ENCODE measurements at places on chromosomes 3 and 15. TPM values are rescaled to one million over a fixed set of nuclear protein-coding genes. Genes with fewer than 3 reads are reported as not detected.

VGLL3 gene
- total RNA-seq = 2.5 TPM

PTX3 gene
- 4.7 TPM for total RNA-seq

GRCh38 chr3:112498914-112499711 lies at the start of gene BTLA:
BTLA (minus strand) TSS chr3:112499472; CDS start chr3:112499358, 114 bp downstream.
- no peak for DNase-seq

DNA sequence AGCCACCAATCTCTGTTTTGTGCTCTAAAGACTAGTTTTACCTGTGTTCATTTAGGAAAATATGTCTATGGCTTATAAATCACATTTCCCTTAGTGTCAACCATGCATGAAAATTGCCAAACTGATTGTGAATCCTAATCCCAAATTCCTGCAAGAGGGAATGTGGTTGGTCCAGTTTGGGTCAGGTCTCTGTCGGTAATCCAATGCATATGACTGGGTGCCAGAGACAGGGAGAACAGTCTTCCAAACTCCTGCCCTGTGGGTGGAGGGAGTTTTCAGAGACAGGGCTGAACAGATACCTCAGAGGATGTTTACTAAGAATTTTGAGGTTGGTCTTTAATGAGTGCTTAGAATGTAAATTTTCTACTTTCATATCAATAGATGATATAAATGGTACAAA lies 300.5 kb upstream of the ARL6 start:
- DNase-seq = no peak

GRCh38 chr15:80985981-80986380 lies 3.6 kb downstream of the MESD start:
- DNase-seq = no peak

GRCh38 chr3:19364148-19364547 lies 215.8 kb downstream of the KCNH8 start:
- no peak for DNase-seq

DNA sequence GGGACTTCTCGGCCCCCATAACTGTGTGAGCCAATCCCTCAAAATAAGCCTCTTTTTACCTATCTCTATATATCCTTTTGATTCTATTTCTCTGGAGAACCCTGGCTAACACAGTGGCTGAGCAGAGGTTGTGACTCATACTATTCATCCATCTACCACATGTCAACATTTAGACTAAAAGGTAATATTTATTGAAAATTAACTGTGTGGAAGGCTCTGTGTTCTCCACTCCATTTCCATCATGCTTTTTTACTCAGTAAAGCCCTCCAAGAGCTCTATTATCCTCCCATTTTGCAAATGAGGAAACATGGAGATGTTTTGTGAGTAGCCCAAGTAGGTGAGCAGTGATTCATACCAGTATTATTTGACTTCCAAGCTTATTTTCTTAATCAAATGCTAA lies 217.9 kb upstream of the DCBLD2 start:
- DNase-seq = no peak

DNA sequence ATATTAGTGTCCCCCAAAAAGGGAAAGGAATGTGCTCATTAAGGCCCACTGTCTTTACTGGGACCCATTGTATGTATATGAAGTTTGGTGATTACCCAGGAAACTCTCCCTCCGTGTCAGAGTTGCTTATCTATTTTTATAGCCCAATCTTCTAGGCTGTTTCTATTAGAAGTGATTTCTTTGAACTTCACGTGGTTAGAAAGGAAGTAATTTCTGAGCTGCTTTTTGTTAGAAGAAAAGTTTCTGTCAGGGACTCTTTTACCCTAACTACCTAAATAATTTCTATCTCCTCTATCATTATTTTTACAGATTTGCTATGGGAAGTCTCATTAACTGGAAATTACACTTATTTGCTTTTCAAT lies 17.7 kb upstream of the SENP7 start:
- no peak for DNase-seq

DNA sequence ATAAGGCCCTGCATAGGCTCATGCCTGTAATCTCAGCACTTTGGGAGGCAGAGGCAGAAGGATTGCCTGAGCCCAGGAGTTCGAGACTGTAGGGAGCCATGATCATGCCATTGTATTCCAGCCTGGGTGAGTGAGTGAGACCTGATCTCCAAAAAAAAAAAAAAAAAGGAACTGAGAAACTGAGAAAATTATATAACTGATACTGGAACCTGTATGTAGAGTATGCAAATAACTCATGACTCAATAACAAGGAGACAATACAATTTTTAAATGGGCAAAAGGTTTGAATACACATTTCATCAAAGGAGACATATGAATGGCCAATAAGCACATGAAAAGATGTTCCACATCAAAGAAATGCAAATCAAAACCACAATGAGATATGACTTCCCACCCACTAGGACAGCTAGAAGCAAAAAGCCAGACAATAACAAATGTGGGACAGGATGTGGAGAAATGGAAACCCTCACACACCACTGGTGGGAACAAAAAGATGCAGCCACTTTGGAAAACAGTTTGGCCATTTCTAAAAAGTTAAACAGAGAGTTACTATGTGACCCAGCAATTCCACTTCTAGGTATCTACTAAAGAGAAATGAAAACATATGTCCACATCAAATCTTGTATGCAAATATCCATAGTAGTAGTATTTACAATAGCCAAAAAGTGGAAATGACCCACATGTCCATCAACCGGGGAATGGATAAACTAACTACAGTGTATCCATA lies 70.7 kb downstream of the IQSEC1 start:
- DNase-seq = no peak

GRCh38 chr3:189393598-189393997 lies 221.8 kb downstream of the TPRG1 start:
- no peak for DNase-seq

DNA sequence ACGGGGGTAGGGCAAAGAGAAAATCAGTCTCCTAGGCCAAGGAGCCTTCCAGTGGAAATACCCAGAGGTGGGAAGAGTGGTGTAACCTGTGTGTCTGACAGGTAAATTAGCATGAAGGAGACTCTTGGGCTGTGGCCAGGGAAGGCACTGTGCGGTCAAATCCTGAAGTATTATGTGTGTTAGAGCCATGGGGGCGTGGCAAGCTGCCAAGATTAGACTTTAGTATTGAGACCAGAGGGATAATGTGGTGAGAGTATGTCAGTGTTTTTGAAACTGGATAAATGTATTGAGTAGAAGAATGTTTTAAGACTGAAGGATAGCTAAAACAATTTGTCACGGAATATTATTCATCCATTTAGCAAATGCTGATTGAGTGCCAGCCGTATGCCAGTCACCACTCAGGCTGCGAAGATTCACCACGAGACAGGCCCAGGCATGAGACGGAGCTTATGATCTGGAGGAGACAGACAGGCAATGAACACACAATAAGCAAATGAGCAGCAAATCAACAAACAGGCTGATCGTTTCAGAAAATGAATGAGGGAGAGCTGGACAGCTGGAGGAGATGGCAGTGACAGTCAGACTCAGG lies 445.9 kb downstream of the MCTP2 start:
- no peak for DNase-seq

DNA sequence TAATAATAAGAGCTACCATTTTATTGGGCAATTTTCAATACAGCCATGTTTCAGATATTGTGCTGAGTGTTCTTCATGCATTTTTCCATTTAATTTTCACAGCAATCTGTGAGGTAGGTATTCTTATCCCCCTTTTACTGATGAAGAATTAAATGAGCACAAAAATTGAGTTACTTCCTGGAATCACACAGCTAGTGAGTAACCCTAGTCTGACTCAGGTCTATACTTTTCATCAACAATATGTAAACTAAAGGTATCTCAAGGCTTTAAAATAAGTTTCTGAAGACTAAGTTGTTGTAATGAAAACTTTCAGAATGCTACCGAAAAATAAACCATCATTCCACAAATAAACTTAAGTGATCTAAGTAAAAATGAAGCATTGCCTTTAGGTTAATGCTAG lies 22.3 kb downstream of the HACD2 start:
- no peak for DNase-seq

All from cerebellum (tissue), 4 donors.